ENCODE measurements at places on chromosomes 12 and 14. TPM values are rescaled to one million over a fixed set of nuclear protein-coding genes. Genes with fewer than 3 reads are reported as not detected.

MSI1 gene
- total RNA-seq, result 12.0 TPM

PRB2 gene
- total RNA-seq, result not detected

DPPA3 gene
- not detected for total RNA-seq

DNA sequence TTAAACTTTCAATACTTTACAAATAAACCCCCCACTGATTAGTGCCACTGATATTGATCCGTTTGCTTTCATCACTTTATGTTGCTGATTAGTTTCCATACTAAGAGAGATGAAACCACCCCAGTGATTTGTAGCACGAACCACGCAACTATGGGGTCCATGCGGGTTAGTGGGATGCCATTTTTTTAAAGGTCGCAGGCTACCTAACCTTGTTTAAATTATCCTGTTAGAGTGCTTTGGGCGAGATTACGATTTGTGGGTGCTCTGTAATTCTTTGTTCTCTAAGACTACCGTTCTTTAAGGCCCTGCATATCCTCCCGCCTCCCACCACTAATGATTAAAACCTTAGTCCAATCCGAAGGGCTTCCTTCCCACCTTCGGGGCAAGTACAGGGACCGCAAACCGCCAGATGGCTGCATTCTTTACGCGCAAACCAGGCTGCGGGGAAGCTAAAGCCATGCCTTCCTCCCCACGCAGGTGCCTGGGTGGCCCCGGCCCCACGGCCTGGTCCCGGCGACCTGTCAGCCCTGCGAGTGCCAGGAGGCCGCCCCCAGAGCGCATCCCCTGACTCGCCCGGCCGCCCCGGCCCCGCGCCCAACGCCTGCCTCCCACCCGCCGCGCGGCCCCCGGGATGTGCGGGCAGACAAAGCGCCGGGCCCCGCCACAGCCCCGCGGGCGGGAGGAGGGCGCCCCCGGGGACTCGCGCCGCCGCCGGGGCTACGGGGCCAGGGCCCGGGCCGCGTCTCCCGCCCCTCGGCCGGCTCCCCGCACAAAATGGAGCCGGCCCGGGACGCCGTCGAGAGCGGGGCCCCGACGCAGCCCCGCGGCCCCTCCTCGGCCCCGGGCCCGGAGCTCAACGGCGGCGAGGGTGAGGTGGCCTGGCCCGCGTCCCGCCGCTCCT, 759 bp downstream of the NFYB start:
- peak; percentile 51 for DNase-seq

DNA sequence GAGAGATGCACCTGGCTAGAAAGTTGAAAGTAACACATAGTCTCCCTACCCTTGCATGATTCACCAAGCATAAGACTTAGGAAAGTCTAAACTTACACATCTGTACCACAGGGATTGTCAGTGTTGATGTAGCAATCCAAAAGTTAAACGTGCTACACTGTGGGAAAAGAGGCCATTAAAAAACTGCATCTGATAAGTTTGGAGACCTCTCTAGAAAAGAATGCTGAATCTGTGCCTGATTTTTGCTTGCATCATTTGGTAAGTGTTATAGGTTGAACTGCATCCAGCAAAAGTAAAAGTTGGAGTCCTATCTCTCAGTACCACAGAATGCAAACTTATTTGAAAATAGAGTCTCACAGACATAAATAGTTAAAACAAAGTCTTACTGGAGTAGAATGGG, 126.6 kb downstream of the SLC6A15 start:
- no peak for DNase-seq

SINHCAF gene
- total RNA-seq, result 26.1 TPM

DNA sequence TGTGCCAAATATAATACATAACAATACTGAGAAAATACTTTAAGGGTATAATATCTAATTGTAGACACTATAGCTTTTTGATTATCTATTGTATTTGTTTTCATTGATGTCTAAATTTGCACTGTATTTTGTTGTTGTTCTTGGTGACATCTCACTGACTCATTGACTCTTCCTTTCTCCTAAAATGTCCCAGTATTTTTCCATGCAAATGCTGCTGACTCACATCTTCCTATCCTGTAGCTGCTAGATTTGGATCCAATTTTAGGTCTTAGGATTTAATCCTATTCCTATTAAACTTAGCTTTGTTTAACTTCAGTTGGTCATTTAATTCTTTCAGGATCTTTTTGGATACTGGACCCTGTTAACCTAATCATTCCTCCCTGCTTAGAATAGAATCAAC, 148.5 kb downstream of the TMTC2 start:
- no peak for DNase-seq
